Stimulated activated effector memory CD8-positive, alpha-beta T cell treated with anti-CD3 and anti-CD28 coated beads, Interleukin-12 subunit alpha, Interleukin-12 subunit beta, amount 100 ng/mL, for 72 hours (primary cell): ENCODE measurements at places on chromosomes 5 and 9.

DNA sequence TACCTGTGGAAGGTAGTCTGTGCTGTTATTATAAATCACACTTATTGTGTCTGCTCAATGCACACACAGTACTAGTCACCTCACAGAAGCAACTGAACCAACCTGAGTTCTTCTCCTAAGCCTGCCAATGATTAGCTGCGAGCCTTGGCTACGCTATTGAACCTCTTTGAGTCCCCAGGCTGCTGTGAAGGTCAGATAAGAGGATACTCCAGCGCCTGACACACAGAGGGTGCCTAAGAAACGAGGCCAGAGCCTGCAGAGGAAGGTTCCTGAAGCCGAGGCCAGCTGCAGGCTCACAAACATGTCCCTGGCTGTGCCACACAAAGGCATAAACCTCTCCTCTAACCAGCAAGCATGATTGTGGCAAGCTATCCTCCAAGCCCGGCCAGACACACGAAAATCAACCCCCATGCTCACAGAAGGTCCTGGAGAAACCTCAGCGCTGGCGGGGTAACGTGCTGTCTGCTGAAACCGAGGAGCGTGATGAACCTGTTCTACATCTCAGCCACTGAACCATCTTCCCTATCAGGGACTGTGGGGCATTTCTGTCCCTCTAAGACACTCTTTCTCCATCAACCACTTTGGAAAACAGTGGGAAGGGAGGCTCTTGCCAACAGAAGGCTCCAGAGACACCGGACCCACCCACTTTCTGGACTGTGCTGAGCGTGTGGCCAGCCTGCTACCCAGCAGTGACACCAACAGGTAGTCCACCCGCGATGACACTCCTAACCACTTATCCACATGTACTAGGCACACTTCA, 53.2 kb upstream of the SLC25A51 start:
- no peak for DNase-seq

- no peak for DNase-seq
Observed at GRCh38 chr5:180649297-180650039, at the start of gene FLT4. TSS of gene FLT4 (minus strand) at chr5:180649600. CDS start at chr5:180649545, 55 bp downstream.

GRCh38 chr9:99103901-99104458, 933 bp upstream of the TGFBR1 start:
- DNase-seq = no peak

DNA sequence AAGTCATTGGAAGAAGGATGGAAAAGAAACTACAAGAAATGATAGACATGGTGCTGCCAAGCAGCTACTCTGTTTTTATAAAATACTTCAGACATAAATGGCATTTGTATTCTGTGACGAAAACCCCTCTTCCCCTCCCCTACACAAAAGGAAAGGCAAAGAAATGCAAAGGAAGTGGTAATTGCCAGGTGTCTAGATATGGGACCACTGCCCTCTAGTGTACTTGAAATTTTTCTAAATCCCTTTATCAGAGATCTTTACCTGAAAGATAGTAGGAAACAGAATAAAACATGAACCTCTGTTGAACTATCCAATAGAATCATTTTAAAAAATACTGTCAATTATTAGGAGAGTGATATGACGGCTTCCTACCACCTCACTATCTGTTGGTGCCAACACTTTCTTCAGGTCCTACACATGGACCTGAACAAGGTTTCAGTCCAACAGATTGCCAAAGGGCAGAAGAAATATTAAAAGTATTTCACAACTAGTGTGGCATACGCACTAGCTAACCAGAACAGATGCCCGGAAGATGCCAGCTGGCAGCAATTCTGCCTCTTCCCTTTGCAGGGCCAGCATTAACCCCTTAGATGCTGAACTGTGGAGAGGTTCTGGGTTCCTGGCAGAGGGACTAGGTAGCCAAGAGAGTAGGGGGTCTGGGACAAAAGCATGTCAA, 104.1 kb downstream of the TSSK1B start:
- no peak for DNase-seq

- DNase-seq = no peak
Observed at GRCh38 chr5:10315201-10315600, 7.5 kb upstream of the CMBL start.

DNA sequence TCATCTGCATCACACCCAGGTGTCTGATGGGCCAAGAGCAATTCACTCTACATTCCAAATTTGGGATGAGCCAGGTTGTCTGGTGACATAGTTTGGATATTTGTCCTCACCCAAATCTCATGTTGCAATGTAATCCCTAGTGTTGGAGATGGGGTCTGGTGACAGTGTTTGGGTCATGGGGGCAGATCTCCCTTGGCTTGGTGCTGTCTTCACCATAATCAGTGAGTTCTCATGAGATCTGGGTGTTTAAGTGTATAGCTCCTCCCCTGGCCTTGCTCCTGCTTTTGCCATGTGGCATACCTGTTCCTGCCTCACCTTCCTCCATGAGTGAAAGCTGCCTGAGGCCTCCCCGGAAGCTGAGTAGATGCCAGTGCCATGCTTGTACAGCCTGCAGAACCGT, 7.4 kb upstream of the SIL1 start:
- DNase-seq = no peak

GRCh38 chr5:125117566-125117965, 371.1 kb upstream of the ZNF608 start:
- no peak for DNase-seq

GRCh38 chr9:125747765-125748445, 732 bp downstream of the PBX3 start:
- peak; percentile 16 for DNase-seq
